Esophagus muscularis mucosa (tissue), 4 donors: ENCODE measurements at places on chromosomes 2 and 18.
A peak's percentile ranks its signal among the peaks of the same experiment; 100 is the strongest.

DNA sequence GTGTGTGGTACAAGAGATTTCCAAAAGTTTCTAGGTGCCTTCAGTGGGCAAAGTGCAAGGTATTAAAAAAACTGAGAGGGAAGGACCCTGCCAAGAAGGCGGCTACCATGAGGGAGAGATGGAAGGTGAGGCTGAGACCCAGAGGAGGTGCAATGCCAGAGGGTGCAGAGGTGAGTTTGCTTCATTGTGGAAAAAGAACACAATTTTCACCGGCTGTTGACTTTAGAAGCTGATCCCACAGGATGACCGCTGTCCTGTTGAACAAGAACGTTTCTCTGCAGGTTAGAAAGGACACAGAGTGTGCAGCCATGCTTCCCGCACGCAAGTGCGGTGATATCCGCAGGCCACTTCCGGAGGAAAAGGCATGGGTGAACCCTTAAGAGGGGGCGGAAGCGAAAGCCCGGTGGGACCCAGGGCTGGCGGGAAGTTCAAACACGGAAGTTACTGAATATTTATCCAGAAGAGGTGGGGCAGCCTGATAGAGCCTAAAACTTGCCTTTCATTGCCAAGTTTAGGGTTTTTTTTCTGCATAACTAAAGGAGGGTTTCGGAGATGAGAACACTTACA, 16.6 kb downstream of the SP110 start:
- no peak for DNase-seq

DNA sequence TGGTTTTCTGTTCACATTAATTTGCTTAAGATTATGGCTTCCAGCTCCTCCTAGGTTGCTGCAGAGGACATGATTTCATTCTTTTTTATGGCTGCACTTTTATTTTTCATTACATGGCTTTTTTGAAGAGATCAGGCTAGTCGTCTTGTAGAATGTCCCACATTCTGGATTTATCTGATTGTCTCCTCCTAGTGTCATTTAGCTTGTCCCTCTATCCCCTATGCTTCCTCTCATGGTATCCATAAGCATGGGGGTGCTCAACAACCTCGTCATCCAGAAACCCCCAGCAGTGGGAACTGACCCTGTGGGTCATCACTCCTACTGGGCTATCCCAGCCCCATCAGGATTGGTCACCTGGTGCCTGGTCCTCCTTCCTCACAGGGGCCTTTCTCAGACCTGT, 49.6 kb downstream of the SERTAD2 start:
- no peak for DNase-seq

- DNase-seq, result no peak
Measured at GRCh38 chr18:3526421-3527354, 76.7 kb downstream of the TGIF1 start.

- DNase-seq, result no peak
Measured at GRCh38 chr2:184162426-184162825, 435.9 kb upstream of the ZNF804A start.

GRCh38 chr2:176088048-176088936, 4.2 kb upstream of the HOXD13 start:
- DNase-seq, result no peak

GRCh38 chr2:69490486-69490885, 53.3 kb upstream of the NFU1 start:
- no peak for DNase-seq

DNA sequence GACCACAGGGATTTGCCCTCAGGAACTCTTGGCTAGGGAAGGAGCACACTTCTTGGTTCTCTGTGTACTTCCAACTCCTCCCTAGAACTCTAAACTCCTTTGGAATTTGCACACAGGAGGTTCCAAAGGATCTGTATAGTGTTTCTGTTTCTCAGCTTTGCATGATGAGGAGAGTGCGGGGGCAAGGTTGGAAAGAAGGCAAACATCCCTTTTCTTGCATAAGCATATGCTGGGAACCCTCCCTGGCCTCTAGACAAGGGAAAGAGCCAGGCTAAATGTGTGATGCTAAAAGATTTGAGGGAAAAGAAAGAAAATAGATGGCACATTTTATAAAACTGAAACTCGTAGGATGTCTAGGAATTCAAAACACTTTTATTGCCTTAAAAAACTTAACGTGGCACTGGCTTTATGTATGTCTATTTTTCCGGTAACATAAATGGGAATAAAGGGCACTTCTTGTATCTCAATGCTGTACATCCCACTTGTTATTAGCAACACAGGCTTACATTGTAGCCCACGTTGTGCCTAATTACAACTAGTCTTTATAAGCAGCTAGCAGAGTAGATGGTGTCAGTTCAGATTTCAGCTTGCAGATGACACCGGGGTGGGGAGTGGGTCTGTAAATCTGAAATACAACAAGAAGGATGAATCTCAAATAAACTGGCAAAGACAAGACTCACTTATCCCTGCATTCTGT, 165.8 kb downstream of the GPD2 start:
- DNase-seq, result no peak

DNA sequence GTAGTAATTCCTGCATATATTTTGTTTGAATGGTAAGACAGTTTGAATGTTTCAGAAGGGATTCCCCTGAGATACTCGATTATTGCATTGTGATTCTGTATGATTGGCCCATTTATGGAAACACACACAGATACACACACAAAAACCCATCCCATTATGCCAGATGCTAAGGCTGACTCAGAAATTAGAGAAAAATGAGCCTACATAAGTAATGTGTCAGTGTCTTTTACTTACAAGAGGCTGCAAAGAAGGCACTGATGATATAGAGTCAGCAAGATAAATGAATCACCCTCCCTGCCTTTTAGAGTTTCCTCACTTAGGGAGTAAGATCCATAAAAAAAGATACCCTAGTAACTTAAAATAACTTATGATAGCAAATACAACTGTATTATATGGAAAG, 1481.1 kb upstream of the ACVR2A start:
- no peak for DNase-seq

DNA sequence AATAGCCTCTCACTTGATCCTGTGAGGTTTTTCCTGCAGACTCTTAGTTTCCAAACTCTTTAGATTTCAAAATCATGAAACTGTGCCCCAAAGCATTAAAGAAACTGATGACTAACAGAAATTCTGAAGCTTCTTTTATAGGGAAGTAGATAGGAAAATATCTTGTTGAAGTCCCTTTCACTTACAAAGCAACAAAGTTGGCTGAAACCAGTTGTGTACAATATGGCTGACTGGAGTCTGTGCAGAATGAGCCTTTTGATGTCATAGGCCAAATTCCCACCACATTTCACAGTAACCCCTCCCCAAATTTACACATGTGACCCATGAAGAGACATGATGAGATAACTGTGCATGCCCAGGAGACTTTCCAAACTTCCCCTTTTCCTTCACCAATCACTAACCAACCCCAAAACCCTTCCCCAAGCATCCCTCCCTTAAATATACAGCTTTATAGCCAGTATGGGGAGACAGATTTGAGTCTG, 61.7 kb upstream of the NCK2 start:
- peak; percentile 34 for DNase-seq

- DNase-seq, result no peak
Measured at GRCh38 chr2:9758741-9759140, 84.5 kb upstream of the TAF1B start.

GRCh38 chr2:158781353-158781961, 13.7 kb upstream of the DAPL1 start:
- DNase-seq, result no peak

DNA sequence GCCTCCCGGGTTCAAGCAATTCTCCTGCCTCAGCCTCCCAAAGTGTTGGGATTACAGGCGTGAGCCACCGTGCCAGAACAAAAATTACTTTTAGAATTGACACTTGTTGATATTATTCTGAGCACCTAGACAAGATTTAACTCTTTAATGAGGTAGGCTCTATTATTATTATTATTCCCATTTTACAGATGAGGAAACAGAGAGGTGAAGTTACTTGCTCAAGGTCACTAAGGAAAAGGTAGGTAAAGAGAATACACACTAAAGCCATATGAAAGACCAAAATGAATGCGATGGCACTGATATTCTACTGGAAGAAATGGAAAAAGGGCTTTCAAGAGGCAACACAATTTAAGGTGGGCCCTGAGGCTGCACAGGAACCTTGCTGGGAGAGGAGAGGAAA, 73.8 kb upstream of the ZFP36L2 start:
- no peak for DNase-seq

- peak; percentile 19 for DNase-seq
Measured at GRCh38 chr18:7064346-7064745, 53.3 kb downstream of the LAMA1 start.

DNA sequence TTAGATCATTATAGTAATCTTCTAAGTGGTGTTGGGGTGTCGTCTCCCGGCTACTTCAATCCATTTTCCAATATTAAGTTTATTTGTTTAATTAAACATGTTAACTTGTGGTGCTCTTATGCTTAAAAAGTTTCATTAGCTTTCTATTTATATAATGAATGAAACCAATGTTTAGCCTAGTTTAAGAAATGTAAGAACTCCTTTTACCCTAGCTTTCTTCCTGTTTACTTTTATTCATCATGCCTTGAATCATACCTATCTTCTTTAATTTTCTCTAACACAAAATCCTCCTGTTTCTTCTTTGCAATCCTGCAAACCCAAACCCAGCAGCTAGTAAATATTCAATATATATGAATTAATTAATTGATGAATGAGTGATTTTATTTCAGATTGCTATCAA, 1276.7 kb upstream of the PIK3C3 start:
- no peak for DNase-seq

GRCh38 chr2:191710411-191710900, 32.5 kb downstream of the NABP1 start:
- DNase-seq, result no peak

DNA sequence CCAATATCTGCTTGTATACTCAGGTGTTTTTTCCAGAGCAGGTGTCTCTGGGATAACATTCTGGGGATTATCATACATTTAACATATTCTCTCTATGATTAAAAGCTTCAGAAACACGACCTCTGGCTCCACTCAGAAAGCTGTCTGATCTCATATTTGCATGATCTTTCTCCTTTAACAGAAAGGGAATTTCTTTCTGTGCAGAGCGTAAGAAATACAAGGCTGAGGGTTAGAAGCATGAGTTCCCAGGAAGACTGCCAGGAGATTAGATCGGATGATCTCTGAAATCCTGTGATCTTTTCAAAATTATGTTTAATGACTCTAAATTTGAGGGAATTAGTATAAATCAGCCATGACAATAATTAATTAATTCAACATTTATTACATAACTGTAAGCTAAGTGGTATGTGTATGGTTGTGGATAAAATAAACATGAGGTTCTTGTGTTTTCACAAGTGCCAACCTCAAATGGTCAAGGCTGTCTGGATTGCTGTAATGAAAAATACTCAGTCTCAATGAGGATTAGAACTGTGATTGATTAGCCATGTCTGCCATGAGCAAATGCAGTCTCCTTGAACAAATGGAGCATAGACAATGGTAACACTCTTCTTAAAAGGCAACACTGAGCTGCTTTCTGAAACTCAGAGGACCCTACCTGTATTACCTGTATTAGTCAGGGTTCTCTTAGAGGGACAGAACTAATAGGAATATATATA, 304.9 kb downstream of the STK39 start:
- DNase-seq, result no peak

DNA sequence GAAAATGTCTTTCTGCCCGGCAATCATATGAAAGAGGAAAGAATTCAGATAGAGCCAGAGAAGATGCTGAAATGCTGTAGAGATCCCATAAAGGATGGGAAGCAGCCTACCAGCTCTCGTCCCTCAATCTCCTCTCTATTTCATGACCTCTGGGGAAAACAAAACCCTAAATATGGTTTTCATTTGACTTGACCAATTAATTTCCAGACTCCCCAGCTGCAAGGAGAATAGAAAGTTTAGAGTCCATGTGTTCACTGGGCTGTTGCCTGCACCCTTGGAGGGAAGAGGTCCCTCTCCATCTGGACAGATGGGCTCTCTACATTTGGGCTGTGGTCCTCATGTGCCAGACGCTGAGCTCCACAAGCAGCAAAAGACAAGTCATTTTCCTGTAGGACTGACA, 40.6 kb downstream of the CAPN13 start:
- DNase-seq, result no peak

DNA sequence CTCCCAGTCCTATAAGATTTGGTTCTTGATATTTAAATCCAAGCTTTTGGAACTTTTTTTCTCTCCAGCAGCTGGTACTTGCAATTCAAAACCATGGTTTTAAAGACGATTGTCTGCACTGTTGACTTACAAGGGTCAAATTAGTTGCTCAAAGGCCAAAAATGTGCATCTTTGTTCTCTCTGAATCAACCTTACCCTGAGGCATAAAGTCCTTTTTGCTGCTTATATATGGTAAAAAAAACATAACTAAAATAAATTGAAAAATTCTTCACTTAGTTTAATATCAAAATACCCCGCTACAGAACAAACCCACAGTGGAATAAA, 592.7 kb downstream of the XIRP2 start:
- DNase-seq, result no peak

GRCh38 chr18:25518716-25519053, 166.7 kb upstream of the ZNF521 start:
- DNase-seq, result no peak

DNA sequence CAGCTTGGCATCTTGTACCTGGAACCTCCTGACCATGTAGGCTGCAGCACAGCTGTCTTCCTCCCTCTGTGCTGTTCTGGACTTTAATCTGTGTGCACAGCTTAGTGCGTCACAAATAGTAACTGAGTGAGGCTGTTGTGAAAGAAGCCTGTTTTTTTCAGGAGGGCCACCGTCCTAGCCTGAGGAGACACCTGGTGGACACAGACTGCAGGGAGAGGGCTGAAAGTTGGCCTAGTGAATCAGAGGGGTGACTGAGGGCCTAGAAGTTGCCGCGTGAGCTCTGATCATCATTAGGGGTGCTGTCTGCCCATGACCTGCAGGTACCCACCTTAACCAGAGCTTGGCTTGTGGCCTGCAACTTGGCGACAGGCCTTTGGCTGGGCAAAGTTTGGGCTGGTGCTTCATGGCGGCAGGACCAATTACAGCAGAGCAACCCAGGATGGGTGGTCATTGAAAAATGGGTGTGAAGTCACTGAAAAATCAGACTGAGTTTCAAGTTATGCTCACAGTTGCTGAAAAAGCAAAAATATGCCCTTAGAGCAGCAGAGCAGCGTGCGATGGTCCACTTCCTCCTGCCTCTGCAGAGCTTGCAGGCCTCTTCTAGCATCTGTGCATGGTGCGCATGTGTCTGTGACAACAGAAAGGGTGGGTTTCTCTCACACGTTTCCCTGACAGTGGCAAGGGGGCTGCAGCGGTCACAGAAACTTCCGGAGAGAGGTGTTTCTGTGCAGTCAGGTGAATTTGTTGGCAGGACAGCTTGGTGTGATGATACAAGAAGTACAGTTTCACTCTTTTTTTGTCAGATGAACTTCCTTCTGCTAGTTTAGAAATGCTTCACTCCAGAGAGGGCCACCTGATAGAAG, 9.6 kb downstream of the GDF7 start:
- no peak for DNase-seq

GRCh38 chr2:196274387-196274809, 103.0 kb upstream of the STK17B start:
- no peak for DNase-seq

DNA sequence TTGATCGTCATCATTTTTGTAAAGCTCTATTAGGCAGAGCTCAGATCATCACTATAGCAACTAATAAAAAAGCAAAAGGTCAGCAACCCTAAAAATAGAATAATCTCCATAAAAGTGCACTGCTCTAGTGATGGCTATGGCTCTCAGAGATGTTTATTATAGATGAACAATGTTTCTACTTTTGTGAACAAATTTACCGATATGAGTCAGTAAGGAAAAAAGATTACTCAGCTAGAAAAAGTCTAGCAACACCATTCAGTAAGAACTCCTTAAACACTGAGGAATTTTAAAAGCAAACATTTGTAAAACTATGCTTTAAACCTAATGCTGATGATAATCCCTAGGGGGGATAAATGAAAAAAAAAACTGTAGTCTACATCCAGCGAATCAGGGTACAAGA, 69.6 kb downstream of the ACVR1C start:
- DNase-seq, result no peak
